Fibroblast of villous mesenchyme (primary cell): ENCODE measurements at places on chromosomes 5 and 9. TPM values are rescaled to one million over a fixed set of nuclear protein-coding genes. Genes with fewer than 3 reads are reported as not detected.

GRCh38 chr5:141636413-141637122 is at the start of the genes HDAC3 and RELL2:
Gene HDAC3 (minus strand): TSS chr5:141636849. CDS start chr5:141636790, 59 bp downstream.
Gene RELL2 (plus strand): TSS chr5:141636997. CDS start chr5:141638226, 1,229 bp downstream.
- DNase-seq = peak; percentile 87

DNA sequence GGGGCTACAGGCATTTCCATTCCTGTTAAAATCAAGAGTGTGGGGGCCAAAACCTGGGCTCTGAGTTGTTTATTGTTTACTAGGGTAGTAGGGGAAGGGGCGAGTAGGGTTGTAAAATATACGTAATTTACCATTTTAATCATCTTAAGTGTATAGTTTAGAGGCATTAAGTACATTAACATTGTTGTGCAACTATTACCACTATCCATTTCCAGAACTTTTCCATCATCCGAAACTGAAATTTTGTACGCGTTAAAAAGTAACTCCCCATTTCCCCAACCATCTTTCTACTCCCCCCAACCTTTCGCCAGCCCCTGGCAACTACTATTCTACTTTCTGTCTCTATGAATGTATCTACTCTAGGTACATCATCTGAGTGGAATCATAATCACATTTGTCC is 3.6 kb upstream of the FOXD1 start:
- no peak for DNase-seq

DNA sequence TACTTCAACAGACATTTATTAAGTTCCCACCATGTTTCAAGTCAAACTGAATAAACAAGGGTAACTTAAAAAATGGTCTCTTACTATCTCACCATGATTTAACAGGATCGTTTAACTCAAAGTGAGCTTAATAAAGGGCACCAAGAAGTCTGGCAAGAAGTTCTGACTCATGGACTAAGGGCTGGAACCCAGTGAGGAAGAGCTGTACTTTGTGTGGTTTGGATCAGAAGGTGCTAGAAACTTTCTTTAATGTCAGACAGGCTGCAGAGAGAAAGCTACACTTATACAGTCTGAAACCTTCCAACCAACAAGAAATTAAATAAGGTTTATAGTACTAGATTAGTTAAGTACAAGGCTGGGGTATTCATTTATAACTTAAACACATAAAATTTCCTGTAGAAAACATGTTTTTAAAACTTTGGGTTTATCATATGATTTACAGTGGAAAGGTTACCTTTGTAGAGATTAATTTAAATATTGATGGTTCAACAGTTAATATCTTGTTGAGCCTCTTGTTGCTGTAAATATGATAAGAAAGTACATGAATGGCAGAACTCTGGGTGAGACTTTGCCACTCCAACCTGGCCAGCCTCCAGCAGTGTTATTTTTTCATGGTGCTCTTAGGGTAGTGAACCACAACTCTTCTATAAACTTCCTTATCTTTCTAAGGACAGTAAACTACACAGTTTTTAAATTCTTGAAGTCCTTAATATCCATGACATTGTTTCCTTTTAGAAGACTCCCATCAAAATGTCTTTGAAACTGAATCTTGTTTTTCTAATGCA is 162.8 kb downstream of the MAN2A1 start:
- DNase-seq = peak; percentile 36

GRCh38 chr5:159749146-159749545 is 167.1 kb upstream of the ADRA1B start:
- DNase-seq = no peak

DNA sequence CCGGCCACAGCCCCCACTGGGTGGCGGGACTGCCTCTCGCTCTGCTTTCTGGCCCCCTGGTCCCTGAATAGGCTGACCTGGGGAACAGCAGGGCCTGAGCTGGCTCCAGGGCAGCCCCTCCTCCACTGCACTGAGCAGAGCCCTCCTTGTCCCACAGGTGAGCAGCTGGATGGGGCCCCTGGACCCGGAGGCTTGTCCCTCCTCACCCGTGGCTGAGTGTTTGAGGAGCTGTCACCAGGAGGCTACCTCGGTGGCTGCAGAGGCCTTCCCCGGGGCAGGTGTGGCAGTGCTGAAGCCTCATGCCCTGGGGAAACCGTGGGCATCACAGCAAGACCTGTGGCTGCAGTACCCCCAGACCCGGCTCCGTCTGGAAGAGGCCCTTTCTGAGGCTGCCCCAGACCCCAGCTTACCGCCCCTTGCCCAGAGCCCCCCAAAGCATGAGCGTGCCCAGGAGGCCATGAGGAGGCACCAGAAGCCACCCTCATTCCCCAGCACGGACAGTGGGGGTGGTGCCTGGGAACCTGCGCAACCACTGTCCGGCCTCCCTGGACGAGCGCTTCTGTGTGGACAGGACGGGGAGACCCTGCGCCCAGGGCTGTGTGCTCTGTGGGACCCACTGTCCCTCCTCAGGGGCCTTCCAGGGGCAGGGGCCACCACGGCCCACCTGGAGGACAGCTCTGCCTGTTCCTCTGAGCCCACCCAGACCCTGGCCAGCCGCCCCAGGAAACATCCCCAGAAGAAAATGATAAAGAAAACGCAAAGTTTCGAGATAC is 28.5 kb upstream of the LRRC14B start:
- DNase-seq = no peak

DNA sequence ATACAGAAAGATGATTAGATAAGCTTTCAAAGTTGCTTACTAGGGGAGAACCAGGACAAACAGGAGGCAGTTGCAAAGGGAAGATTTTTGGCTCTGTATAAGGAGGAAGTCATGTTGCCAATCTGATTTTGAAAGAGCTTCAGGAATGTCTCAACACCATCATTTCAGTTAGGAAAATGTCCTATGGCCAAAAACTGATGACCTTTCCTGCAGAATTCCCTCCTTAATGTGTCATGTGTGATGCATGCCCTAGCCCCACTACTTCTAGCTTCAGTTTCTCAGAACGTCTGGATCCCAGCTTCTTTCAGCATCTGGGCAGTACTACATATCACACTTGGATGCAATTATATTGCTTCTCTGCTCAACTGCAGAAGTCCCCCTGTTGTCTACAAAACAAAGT is 211.5 kb upstream of the NREP start:
- DNase-seq = peak; percentile 43

- no peak for DNase-seq
These were observed 109.0 kb upstream of the PCAT7 start for GRCh38 chr9:94445863-94446262.

GRCh38 chr9:84670138-84671041 is 861 bp downstream of the NTRK2 start:
- no peak for DNase-seq

DNA sequence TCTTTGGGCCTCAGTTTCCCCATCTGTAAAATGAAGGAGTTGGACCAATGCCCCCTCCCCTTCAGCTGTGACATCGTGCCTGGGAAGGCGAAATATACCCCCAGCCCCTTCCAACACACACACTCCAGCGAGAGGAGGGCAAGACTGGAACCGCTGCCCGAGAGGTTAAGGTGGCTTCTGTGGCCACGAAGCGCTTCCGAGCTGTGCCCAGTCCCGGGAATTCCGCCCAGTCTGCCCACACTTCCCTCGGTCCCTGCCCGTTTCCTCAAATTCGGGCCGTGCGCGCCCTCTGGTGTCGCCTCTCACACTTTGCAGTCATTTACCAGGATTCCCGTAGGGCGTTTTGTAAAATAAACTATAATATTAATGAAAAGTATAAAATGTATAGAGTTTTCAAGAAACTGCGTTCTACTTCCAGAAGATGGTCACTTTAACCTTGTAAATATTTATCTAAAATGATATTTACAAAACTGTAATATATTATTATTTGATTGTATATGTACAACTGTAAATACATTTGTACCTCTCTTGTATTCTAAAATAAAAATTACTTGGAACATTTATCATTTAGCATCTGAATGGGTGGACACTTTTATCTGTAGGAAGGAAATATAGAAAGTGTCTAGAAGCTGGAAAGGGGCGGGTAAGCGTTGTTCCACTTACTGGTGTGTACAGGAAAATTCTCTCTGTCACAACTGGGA is 11.0 kb upstream of the EXOSC2 start:
- peak; percentile 74 for DNase-seq

DNA sequence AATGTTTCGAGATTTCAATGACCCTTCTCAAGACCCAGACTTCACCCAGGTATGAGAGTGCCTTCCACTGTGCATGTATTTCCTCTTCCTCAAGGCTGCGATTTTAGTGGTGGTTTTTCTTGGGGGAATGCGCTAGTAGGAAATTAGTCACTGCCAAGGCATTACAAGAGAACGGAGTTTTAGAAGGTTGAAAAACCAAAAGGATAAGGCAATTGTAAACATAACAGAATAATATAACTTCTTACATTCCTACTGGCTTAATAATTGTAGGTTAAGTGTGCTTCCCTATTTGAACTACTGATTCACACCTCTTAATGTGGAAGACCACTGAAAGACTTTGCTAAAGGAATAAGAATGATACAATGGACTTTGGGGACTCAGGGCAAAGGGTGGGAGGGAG is 38.9 kb downstream of the ACO1 start:
- DNase-seq = peak; percentile 90

DNA sequence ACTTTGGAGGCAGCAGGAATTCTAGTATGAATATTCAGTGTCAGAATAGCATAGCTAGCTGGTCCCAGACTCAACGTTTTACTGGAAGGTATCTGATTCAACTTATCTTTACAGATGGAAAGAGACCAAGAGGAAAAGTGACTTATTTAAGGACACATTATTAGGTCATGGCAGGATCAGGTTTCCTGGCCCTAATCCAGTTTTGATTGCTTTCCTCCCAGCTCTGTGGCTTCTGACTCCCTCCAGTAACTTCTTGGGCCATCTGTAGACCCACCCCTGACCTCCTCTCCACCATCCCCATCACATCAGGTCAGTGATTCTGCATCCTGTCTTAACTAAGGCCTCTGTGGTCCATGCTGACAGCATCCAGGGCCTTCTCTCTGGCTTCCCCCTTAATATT is 38.4 kb downstream of the SH3TC2 start:
- no peak for DNase-seq

- no peak for DNase-seq
These were observed 120.1 kb upstream of the SLC30A5 start for GRCh38 chr5:68973696-68974095.

DNA sequence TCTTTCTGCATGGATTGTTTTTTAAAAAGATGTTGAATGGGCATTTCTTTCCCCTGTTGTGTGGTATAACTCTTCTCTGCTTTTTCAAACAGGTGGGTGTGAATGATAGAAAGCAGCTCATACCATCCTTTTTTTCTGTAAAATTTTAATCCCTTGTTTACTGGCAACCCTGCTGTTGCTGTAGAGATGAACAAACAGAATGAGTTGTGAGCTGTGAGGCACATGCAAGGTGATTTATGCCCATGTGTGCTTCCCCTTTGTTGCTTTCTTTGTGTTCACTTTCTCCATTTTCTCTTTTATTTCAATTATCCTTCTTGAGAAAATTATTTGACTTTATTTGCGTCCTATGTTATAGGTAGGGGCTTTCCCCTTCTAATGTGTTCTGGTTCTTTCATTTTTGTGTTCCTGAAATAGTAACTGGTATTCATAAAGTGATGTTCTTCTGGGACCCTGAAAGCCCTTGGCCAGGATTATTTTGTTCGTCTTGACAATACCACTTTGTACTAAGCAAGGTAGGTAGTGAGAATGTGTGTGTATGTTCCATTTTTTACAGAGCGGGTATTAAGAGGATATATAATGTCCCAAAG is 79.9 kb downstream of the AOPEP start:
- no peak for DNase-seq

- DNase-seq = peak; percentile 53
These were observed 21.6 kb downstream of the HMGXB3 start for GRCh38 chr5:150022158-150022531.

- DNase-seq = no peak
These were observed 499 bp upstream of the TMEM232 start for GRCh38 chr5:110727025-110727314.

The PCA3 gene
- total RNA-seq = under 0.01 TPM in 1 of 2 replicates, not detected in the other

The ARID3C gene
- 0.32 TPM in 1 of 2 replicates, not detected in the other for total RNA-seq

The HTR4 gene
- not detected in 2 replicates for total RNA-seq

The SCGB3A1 gene
- not detected in 2 replicates for total RNA-seq
